CD4-positive, alpha-beta T cell treated with Interleukin-6 at 100 ng/mL for 8 hours (primary cell): ENCODE measurements at places on chromosomes 7 and 10.

DNA sequence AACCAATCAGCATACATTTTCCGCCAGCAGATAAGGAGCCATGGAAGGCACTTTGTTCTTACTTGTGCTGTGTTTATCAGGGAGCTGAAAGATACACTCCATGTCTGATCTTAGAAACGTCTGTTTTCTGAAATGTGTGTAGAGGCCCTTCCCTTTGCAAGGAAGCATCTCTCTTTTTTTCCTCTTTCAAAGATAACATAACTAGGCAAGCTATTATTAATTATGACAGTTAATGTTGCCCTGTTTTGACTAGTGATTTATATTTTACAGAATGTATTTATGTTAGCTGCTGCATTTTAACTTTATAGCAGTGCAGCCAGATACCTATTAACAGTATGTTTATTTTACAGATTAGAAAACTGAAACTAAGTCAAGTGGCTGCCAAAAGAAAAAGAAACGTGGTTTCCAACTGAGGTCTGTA lies 683.2 kb upstream of the IGFBP3 start:
- no peak for DNase-seq

- peak; percentile 88 for DNase-seq
Observed at GRCh38 chr10:3805201-3805790, 20.3 kb upstream of the KLF6 start.

DNA sequence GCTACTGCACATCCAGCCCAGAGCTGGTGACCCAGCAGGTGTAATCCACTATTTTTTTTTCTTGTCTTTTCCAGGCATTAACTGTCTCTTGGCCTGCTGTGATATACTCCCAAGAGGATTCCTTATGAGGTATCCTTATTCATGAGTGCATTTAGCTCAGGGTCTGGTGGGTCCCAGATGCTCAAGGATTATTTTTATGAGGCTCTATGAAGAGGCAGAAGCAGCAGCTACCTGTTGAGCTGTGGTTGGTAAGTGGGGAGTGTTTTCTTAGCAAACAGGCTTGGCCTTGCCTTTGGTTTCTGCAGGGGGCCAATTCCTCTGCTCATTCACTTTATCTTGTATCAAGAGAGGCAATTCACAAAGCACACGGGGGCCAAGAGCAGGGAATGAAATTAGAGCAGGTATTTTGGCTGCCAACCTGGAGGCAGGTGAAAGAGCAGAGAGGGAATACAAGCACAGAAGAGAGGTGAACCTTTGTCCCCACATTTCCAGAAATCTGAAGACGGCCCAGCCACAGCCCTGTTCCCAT lies 221.6 kb downstream of the TMEM178B start:
- DNase-seq: no peak

DNA sequence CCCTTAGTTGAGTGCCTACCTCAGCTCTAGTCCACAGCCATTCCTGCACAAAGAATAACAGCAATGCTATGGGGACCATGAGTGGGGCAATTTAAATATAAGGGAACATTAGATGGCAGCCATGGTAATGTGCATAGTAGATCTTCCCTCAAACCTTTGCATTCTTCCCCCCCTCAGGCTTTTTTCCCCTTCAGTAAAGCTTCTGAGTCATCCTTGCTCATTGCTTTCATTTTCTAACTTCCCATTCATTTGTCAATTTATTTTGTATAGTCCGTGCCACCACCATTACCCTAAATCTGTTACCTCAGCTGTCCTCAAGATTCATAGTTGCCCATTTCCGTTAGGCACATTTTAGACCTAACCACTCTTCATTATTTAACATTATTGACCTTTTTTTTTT lies 10.7 kb downstream of the HECTD2 start:
- no peak for DNase-seq

DNA sequence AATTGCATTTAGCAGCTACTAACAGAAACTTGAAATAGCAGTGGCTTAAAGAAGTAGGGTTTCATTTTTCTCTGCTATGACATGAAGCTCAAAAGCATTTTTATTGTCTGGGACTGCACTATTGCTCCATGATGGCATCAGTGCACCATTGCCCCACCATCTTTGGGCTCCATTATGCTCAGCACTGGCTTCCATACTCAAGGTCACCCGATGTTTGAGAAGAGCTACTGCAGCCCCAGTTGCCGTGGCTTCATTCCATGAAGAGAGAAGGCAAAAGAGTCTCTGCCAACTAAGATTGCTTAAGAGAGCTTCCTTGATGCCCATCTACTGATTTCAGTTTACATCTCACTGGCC lies 192.2 kb upstream of the LRGUK start:
- DNase-seq: no peak

- DNase-seq: no peak
Observed at GRCh38 chr10:43197834-43198681, 59.8 kb downstream of the CSGALNACT2 start.

DNA sequence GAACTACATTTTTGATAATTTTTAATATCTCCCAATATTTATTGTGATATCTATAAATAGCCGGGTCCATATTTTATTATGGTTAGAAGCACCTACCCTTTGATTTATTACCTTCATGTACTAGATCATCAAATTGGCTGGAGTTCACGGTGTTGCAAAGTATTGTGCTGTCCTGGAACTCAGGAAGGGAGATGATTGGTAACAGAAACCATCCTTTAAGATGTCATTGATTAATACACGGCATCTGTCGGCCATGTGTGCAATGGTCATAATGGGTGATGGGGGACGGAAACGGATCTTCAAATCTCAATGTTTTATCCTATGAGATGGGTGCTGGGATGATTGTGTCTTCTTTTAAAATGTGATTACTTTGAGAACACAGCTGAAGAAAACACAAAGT lies 157.0 kb downstream of the NEBL start:
- DNase-seq: no peak

DNA sequence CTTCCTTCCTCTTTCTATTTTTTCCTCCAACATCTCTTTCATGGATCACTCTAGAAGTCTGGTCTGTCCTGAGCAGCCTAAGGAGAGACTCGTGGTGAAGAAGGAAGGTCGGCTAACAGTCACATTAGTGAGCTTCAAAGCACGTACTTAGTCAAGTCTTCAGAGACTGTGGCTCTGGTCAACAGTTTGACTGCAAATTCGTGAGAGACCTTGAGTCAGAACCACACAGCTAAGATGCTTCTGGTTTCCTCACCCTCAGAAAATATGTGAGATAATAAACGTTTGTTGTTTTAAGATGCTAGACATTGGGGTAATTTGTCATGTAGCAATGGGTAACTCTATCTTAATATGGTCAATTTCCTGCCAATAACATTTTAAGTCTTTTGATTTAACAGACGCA lies 126.2 kb upstream of the LRRN3 start:
- no peak for DNase-seq

DNA sequence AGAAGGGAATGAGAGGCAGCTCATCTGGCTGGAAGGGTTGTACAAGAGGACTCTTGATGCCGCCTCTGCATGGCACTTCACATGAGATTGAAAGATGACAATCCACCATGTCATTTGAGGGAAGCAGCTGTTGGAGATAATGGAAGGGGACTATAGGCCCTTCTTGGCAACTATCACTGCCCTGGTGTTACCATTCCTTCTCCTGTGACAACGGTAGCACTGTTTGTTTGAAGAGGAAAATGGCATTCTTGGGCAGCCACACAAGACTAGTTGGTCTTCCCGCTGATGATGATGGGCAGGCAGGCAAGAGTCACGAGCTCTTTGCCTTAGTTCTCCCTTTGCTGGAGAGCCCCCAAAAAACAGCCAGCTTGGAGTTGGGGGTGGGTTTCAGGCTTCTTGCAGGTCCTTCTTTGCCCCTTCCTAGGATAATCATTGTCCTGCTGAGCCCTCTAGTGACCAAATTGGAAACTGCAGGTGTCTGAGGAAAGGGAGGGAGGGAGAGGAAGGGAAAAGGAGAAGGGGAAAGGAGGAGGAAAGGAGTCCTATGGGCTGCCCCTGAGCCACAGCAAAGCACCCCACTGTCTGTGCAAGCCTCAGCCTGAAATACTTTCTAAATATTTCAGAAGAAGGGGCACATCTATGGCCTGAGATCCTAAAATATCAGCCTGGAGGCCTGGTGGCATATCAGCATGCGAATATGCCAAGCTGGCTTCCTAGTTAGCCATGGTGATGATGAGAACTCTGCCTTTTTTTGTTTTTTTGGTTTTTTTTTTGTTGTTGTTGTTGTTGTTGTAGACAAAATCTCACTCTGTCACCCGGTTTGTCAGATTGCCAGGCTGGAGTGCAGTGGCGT lies 165.6 kb upstream of the KMT2E start:
- peak; percentile 34 for DNase-seq

GRCh38 chr10:93542358-93542791 lies 24.1 kb upstream of the FFAR4 start:
- DNase-seq: no peak

DNA sequence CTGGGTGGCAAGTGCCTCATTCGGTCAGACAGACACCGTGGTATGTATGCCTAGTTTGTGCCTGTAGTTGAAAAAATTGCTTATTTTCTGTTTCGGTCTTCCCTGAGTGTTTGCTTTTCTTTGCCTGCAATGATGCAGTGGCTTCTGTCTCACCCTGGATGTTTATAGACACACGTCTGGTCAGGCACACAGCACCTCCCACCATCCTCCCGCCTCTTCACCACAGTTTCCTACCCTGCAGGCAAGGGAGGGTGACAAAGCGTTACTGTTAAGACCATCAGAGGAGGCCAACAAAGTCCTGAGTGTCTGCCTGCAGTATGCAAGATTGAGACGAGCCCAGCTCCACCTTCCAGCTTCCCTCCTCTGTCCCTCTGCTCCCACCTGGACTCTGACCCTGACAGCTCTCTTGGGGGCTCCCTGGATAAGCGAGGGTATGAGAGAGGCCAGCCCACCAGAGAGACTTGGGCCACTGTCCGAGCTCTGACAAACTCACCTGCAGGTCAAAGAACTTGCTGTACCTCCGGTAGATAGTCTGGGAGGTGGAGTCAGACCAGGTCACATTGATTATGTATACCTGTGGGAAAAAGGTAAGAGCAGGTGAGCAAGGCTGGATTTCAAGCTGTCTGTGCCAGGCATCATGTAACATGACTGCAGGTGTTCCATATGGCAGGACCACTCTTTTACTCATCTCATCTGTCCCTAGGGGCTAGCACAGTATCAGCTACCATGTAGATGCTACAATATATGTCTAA lies 54.4 kb downstream of the SH3PXD2A start:
- peak; percentile 52 for DNase-seq

DNA sequence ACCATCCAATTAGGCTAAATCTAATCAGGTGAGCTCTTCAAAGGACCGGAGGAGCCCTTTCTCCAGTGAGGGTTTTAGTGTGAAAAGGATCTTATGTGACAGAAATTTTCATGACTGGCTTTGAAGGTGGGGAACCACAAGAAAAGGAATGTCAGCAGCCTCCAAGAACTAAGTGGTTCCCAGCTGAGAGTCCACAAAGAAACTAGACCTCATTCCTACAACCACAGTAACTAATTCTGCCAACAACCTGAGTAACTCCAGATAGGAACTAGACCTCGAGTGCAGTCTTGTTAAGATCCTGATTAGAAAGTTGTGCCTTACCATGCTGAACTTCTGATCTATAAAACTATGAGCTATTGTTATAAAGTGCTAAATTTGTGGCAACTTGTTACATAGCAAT lies 51.3 kb downstream of the PCLO start:
- DNase-seq: no peak

- peak; percentile 27 for DNase-seq
Observed at GRCh38 chr7:105678811-105679495, 97.7 kb upstream of the EFCAB10 start.

DNA sequence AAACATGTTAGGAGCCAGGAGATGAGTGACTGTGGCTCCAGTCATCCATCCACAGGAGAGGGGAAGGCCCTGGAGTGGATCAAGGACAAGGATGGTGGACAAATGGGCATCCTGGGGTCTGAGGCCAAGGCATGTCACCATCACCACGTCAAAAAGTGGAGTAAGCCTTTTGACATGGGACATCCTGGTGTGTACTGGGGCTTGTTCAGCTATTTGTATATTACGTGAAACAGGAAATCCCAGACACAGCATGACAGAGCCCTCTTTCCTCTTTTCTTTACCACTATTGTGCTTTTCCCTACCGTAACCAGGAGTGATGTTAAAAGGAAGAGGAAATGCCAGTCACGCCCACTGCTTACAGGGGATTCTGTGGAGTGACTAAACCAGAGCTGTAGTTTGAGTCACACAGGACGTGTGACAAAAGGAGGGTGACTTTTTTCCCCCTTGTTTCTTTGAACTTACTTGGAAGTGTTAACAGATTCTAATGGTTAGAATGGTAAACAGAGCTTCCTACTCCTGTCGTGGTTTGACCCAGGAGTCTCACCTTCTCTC lies 15.4 kb downstream of the ACSL5 start:
- peak; percentile 58 for DNase-seq

DNA sequence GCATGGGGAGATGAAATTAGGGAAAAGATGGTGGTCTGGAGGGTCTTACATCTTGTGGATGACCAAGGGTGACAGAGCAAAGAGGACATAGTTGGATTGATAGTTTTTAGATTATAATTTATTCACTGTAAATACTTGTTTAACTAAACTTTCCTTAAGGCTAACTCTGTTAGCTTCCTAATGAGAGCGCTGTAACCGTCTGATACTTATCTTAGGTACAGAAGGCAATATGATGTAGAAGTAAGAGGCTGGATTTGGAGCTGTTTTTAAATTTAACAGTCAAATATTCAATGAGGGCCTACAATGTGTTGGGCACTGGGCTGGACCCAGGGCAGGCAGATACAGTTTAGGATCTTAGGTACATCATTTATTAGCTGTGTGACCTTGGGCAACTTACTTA lies 36.0 kb downstream of the PRKAR2B start:
- no peak for DNase-seq

DNA sequence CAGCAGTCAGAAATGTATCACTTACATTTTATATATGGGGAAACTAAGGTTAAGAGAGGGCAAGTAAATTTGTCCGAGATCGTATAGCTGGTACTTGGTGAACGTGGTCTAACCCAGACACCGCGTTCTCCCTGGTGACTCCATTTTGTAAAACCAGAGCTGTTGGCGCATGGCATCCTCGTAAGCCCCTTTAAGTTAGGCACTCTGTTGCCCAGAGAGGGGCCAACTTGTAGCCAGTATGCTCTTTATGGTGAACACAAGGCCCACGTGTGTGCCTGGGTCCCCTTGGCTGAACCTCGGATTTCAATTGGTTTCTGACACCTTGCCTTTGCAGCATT lies 39.7 kb upstream of the ZNF518A start:
- no peak for DNase-seq

DNA sequence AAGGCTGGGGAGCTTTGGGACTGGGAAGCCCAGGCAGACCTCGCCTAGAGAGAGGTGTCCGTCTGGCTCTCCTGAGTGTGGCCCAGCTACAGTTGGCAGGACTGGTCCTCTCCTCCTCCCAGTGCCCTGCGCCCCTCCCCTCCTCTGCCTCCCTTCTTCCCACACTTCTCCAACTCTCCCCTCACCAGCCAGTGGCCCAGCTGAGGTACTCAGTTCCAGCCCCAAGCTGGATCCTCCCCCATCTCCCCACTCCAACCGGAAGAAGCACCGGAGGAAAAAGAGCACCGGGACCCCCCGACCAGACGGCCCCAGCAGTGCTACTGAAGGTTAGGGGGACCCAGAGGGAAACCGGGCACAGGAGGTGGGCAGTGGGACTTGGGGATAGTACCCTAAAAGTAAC lies 27.7 kb downstream of the GBX1 start:
- DNase-seq: no peak
